ENCODE measurements at places on chromosomes 13 and 19. TPM values are rescaled to one million over a fixed set of nuclear protein-coding genes. Genes with fewer than 3 reads are reported as not detected.

DNA sequence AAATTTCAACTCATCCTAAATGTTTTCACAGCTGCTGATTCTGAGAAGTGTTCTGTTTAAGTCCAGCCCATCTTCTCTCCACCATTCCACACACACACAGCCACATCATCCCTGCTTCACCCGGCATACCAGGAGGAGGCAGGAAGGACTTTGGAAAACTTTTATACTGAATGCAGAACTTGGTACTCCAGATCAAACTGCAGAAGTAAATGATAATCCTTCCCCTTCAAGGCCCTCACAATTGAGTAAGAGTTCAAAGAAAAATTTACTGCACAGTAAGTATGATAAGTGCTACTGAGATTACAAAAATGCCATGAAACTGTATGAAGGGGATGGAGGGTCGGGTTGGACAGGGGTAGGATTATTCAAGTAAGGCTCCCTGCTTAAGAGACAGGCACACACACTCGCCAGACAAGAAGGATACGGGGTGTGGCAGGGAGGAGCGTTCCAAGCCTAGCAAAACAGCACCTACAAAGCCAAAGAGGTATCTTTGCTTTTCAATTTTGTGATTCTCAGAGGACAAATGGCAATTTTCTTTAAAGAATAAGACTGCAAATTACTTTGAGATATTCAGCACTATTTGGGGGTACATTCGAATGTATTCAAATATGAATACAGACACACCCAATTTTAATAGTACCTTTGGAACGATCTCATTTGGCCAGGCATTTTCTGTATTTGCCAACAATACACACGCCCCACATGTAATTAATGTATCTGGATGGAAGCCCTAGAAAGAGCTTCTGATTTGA, 2.5 kb downstream of the USP12 start:
- H3K4me1 ChIP-seq = peaks cover 28% of the 10 kb centered on the region
- H3K4me3 ChIP-seq = no peak overlapping the region
- H3K27me3 ChIP-seq = no peaks in the 10 kb centered on the region
- H3K27ac ChIP-seq = no peak overlapping the region
- DNase-seq = no peak

DNA sequence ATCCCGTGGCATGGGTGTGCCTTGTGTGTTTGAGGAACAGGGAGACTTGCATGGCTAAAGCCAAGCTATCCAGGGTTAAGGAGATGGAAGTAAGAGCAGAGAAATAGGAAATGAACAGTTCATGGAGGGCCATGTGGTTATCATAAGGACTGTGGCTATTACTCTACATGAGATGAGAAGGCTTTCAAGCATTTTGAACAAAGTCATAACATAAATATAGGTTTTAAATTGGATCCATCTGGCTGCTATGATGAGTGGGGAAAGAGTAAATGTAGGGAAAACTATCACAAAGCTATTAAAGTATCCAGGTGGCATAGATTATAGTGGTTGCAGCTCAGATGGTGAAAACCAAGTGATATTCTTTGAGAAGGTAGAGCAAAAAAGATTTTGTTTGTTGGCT, 184.1 kb downstream of the PCDH17 start:
- H3K27ac ChIP-seq = no peak overlapping the region
- no peaks in the 10 kb centered on the region for H3K4me1 ChIP-seq
- no peak overlapping the region for H3K4me3 ChIP-seq
- no peaks in the 10 kb centered on the region for H3K27me3 ChIP-seq

- DNase-seq = no peak
- H3K36me3 ChIP-seq = no peaks in the 10 kb centered on the region
Observed at GRCh38 chr13:71082631-71083030, 784.4 kb downstream of the DACH1 start.

GRCh38 chr19:12703046-12703445, 6.6 kb upstream of the FBXW9 start:
- H3K27ac ChIP-seq = no peak overlapping the region
- no peak for DNase-seq
- H3K36me3 ChIP-seq = peaks cover 64% of the 10 kb centered on the region
- no peaks in the 10 kb centered on the region for H3K4me1 ChIP-seq

DNA sequence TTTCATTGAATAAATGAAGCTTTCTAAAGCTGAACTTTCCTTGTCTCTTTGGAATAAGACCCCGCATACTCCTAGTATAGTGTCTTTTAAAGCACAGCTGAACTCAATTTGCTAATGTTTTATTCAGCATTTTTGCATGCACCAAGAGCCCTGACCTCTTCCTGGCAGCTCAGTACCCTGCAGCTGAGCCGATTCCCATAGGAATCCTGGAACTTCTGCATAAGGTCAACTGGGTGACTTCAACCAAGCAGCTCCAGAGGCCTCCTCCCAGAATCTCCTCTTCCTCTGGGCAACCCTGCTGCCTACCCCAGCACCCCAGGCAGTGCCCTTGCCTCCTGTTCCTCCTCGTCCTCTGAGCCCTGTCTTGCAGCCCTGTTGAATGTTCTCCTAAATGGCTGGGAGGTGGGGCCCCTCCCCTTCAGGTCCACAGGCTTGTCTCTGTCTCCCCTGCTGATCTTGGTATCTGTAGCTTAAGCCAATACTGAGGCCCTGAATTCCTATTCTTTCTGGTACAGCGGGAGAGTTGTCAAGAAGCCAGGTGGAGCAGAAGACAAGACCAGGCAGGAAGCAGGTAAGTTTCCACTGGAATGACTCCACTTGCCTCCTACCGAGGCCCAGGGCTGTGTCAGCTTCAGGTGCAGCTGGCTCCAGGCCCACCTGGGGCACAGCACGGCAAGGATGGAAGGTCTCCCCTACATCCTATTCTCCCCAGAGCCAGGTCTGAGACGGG, 23.6 kb upstream of the CCDC124 start:
- no peaks in the 10 kb centered on the region for H3K27me3 ChIP-seq
- no peaks in the 10 kb centered on the region for H3K4me1 ChIP-seq
- H3K4me3 ChIP-seq = no peak overlapping the region
- no peak overlapping the region for H3K27ac ChIP-seq

DNA sequence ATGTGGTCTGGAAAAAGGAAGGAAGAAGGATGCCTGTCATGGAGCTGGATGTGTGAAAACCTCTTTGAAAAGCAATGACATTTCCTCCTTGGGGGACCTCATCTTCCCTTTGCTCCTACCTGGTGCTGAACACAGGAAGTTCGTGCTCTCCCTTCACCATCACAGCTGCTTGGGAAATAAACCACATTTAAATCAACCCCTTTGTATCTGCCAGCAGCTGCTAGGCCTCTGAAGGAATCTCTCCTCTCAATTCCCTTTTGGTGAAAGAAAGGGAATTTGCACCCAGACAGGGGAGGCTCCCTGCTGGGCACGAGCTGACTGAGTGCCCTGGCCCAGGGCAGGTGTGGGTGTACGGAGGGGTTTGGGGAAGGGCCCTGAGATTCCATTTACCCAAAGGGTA, 437.7 kb downstream of the TSHZ3 start:
- no peaks in the 10 kb centered on the region for H3K27me3 ChIP-seq
- no peaks in the 10 kb centered on the region for H3K4me1 ChIP-seq
- no peak overlapping the region for H3K4me3 ChIP-seq
- no peak overlapping the region for H3K27ac ChIP-seq
- no peaks in the 10 kb centered on the region for H3K36me3 ChIP-seq

PLVAP gene
- total RNA-seq = 113 TPM

SLC15A1 gene
- total RNA-seq = 0.33 TPM

C5AR1 gene
- 3.5 TPM for total RNA-seq

PSG3 gene
- total RNA-seq = not detected

Measured in thyroid gland (tissue), 4 donors.